ENCODE measurements at places on chromosomes 16 and 17.

DNA sequence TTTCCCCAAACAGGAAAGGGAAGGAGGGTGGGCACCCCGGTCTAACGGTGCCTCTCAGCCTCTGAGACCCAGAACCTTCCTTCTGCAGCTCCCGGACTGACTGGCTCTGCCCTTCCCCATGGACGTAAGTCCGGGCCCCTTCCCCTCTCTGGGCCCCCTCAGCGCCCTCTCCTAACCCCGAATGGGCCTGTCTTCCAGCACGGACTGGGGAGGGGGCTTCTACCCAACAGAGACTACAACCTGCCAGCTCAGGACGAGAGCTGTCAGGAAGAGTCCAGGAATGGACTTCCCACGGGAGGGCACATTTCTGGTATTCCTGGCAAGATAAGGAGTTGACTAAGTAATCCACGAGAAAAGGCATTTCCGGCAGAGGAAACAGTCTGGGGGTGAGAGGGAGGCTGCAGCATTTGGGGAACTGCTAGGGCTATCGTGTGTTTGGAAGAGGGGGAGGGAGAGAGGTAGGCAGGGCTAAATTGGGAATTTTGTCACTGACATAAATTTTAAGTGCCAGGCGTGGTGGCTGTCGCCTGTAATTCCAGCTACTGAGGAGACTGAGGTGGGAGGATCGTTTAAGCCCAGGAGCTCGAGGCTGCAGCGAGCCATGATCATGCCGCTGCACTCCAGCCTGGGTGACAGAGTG is 12.1 kb upstream of the ALDOA start:
- peak overlapping the region; percentile 51 for H3K4me3 ChIP-seq
- H3K27me3 ChIP-seq, result no peaks in the 10 kb centered on the region
- H3K36me3 ChIP-seq, result no peaks in the 10 kb centered on the region
- H3K27ac ChIP-seq, result peak overlapping the region; percentile 62

GRCh38 chr16:69311533-69312387 is 610 bp downstream of the VPS4A start:
- H3K4me1 ChIP-seq, result peaks cover 5% of the 10 kb centered on the region
- peaks cover 9% of the 10 kb centered on the region for H3K36me3 ChIP-seq
- H3K27ac ChIP-seq, result peak overlapping the region; percentile 96
- H3K27me3 ChIP-seq, result no peaks in the 10 kb centered on the region
- no peak for DNase-seq

DNA sequence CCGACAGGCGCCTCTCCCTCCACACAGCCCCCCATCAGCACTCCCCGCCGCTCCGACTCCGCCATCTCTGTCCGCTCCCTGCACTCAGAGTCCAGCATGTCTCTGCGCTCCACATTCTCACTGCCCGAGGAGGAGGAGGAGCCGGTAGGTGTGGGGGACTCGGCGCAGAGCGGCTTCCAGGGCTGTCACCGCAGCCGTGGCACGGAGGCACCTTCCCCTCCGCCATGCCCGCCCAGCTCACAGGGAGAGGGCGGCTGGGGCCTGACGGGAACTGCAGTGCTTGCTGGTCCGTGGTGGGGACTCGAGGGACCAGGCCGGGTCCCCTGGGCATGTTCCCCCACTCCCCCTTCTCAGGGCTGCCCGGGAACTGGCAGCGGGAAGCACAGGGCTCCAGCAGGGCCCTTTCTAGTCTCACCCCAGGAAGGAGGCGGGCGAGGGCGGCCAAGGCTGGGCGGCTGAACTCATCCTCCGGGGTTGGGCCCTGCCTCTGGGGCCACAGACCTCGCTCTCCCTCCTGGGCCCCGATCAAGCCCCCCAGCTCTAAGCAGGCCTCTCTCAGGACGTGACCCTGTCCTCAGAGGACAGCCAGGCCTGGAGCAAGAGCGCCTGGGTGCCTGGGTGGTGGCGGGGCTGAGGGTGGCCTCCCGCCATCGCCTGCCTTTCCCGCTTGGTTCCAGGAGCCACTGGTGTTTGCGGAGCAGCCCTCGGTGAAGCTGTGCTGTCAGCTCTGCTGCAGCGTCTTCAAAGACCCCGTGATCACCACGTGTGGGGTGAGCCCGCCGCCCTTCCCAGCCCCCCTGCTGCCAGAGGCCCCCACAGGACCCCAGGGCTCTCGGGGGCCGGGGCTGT is 15.2 kb downstream of the TRAF7 start:
- peaks cover 100% of the 10 kb centered on the region for H3K36me3 ChIP-seq
- peaks cover 4% of the 10 kb centered on the region for H3K4me1 ChIP-seq

DNA sequence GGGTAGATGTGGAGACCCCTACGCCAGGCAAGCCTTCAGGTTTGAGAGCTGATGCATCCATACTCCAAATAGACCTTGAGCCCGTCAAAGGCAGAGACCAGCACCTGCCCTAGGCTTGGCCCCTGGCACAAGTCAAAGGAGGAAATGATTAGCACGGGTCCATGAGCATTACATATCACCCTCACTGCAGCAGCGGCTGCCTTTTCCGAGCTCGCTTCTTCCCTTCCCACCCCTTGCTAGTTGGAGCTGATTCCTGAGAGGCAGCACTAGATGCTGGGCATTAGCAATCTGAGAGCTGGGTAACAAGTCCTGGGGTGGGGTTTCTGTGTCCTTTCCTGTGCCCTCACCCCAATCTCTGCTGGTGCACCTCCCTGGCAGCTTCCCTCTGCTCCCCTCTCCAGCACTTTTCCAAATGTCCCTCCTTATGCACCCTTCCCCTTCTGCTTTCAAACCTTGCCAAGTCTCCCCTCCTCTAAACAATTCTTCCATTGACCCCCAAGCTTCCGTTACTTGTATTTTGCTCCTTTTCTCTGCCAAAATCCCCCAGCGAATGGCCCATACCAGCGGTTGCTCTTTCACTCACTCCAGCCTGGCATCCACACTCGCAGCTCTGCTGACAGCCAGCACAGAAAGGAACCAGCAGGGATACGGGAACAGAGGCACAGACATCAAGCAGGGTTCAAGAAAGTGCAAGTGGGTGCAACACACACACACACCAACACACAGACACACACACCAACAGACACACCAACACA is 3.0 kb downstream of the CDRT4 start:
- H3K36me3 ChIP-seq, result no peaks in the 10 kb centered on the region
- peaks cover 25% of the 10 kb centered on the region for H3K4me1 ChIP-seq
- peak overlapping the region; percentile 77 for H3K27ac ChIP-seq
- H3K27me3 ChIP-seq, result no peaks in the 10 kb centered on the region

DNA sequence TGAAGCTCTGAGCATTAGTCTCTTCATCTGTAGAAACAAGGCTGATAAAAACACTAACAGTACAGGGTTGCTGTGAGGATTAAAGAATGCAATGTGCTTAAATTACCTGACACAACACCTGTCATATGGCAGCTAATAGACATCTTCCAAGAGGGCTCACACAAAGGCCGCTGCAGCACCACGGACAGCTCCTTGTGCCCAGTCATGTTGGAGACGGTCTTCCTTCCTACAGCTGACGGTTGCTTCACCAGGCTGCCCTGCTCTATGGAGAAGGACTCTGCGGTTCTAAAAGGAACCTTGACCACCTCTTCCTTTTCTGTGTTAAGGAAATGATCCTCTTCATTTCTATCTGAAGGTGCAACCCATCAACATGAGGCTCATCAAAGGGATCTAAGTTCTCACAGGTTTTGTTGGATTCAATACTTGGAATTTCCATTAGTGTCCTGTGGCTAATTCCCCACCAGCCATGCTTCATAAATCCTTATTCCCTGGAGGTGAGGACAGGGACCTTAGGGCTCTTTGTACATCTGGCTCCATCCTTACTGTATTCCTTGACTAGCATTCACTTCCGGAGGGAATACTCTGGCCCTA is 138.9 kb upstream of the CES5A start:
- H3K36me3 ChIP-seq, result no peaks in the 10 kb centered on the region
- no peak overlapping the region for H3K27ac ChIP-seq
- no peak overlapping the region for H3K4me3 ChIP-seq
- no peak for DNase-seq
- H3K27me3 ChIP-seq, result no peaks in the 10 kb centered on the region
- H3K4me1 ChIP-seq, result no peaks in the 10 kb centered on the region

DNA sequence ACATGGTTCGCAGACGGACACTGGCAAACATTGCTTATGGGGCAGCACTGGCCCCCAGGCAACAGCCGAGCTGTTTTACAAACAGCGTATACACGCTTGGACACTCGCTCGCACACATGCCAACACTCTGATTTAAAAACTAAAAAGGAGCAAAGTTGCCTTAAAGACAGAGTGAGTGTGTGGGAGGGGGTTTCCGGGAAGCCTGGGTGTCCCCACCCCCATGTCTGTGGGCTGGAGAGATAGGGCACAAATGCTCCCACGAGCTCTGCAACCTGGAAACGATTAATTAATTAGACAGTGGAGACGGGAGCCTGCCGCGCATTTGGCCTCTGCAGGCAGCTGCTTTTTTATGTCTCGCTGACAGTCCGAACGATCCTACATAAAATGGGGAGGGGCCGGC is 107.9 kb upstream of the ZNF469 start:
- no peaks in the 10 kb centered on the region for H3K27me3 ChIP-seq
- no peak overlapping the region for H3K4me3 ChIP-seq
- no peak for DNase-seq
- no peaks in the 10 kb centered on the region for H3K4me1 ChIP-seq
- H3K36me3 ChIP-seq, result no peaks in the 10 kb centered on the region

All from esophagus squamous epithelium (tissue), 5 donors.